Activated T-cell treated with anti-CD3 and anti-CD28 coated beads, Interleukin-2, amount 50 U/mL, for 72 hours (primary cell): ENCODE measurements at places on chromosomes 3 and 15. TPM values are rescaled to one million over a fixed set of nuclear protein-coding genes. Genes with fewer than 3 reads are reported as not detected.

GRCh38 chr3:99248130-99248529 lies 346.6 kb upstream of the DCBLD2 start:
- H3K4me3 ChIP-seq: no peak overlapping the region
- no peaks in the 10 kb centered on the region for H3K4me1 ChIP-seq
- DNase-seq: no peak
- H3K27me3 ChIP-seq: no peaks in the 10 kb centered on the region

GRCh38 chr3:15050405-15051092 lies 14.6 kb downstream of the MRPS25 start:
- peaks cover 52% of the 10 kb centered on the region for H3K4me1 ChIP-seq
- DNase-seq: no peak
- peak overlapping the region; percentile 10 for H3K27ac ChIP-seq
- no peak overlapping the region for H3K4me3 ChIP-seq

DNA sequence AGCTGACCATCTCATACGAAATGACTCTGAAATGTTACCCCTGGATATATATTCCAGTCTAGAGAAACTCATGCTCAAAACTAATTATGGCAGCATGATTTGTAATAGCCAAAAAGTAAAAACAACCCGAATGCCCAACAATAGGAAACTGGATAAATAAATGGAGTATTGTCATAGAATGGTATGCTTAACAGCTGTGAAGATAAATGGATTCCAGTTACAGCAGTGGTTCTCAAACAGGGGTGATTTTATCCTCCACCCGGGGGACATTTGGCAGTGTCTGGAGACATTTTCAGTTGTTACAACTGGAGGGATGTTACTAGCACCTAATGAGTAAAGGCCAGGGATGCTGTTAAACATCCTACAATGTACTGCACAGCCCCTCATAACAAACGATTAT lies 52.3 kb upstream of the PIAS1 start:
- H3K4me3 ChIP-seq: no peak overlapping the region
- no peaks in the 10 kb centered on the region for H3K36me3 ChIP-seq
- no peaks in the 10 kb centered on the region for H3K27me3 ChIP-seq
- no peaks in the 10 kb centered on the region for H3K4me1 ChIP-seq
- H3K27ac ChIP-seq: no peak overlapping the region

CLRN1 gene
- total RNA-seq: not detected

ANKUB1 gene
- total RNA-seq: not detected

TMEM108 gene
- total RNA-seq: not detected

- H3K27me3 ChIP-seq: no peaks in the 10 kb centered on the region
- no peaks in the 10 kb centered on the region for H3K36me3 ChIP-seq
- no peak overlapping the region for H3K27ac ChIP-seq
- no peak for DNase-seq
Measured at GRCh38 chr15:45919806-45920205, 285.0 kb downstream of the SQOR start.

- no peak overlapping the region for H3K4me3 ChIP-seq
- peaks cover 8% of the 10 kb centered on the region for H3K27me3 ChIP-seq
- H3K4me1 ChIP-seq: no peaks in the 10 kb centered on the region
- H3K36me3 ChIP-seq: no peaks in the 10 kb centered on the region
Measured at GRCh38 chr3:154224366-154224765, 99.9 kb downstream of the DHX36 start.

NDN gene
- total RNA-seq: 1.6 TPM

DNASE1L3 gene
- total RNA-seq: not detected

DNA sequence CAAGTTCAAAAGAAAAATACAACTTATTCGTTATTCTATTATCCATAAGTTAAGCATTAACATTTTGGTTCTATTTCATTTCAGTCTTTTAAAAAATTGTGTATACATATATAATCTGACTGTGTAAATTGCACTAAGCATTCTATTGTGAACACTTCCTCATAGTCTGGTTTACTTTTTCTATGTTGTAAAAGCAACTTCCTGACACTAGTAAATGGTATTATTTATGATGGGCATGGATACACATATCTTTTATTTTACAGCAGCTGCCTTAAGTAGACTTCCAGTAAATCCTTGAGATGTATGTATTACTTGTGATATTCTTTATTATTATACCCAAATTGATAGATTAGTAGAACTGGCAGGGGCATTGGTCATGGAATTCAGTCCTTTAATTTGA lies 58.2 kb downstream of the FNDC3B start:
- no peaks in the 10 kb centered on the region for H3K36me3 ChIP-seq
- H3K27ac ChIP-seq: no peak overlapping the region
- DNase-seq: no peak
- no peaks in the 10 kb centered on the region for H3K27me3 ChIP-seq

CFAP100 gene
- not detected for total RNA-seq

DNA sequence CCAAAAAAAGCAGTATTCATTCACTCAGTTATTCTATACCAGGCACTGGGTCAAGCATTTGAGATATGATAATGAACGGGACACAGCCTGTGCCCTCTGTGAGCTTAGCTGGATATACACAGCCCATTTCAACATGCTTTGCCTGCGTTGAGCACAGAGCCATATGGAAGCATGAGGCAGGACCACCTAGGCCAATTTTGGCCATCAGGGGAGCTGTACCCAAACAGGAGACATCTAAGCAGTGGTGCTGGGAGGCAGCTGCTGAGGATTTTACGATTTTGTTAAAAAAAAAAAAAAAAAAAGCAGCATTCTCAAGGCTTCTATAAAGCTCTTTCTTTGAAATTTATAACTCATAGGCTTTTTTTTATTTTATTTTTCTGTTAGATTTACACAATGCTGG lies 87.2 kb upstream of the SLC2A2 start:
- H3K36me3 ChIP-seq: peaks cover 7% of the 10 kb centered on the region
- no peaks in the 10 kb centered on the region for H3K4me1 ChIP-seq
- H3K27ac ChIP-seq: no peak overlapping the region
- no peak overlapping the region for H3K4me3 ChIP-seq
- DNase-seq: no peak

- no peak overlapping the region for H3K27ac ChIP-seq
- DNase-seq: no peak
- H3K4me3 ChIP-seq: no peak overlapping the region
- peaks cover 7% of the 10 kb centered on the region for H3K27me3 ChIP-seq
- peaks cover 5% of the 10 kb centered on the region for H3K4me1 ChIP-seq
Measured at GRCh38 chr3:37739579-37740290, 121.9 kb upstream of the CTDSPL start.

DNA sequence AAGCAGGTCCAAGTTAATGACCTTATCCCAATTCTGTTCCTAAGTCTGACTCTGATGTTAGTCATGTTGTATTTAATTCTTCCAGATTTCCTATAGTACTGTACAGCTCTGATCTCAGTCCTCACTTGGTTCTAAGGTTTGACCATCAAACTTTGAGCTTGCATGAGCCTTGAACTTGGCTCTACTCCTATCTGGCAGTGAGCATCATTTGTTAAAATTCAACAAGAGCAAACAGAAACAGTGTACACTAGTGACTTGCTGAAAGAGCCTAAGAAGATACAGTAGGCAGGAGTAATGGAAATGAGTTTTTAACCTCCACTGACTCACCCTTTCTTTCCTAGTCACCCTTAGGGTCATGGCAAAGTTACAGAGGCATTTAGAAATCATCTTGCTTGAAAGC lies 451.1 kb upstream of the TPRG1 start:
- no peak overlapping the region for H3K27ac ChIP-seq
- peaks cover 44% of the 10 kb centered on the region for H3K4me1 ChIP-seq
- H3K36me3 ChIP-seq: no peaks in the 10 kb centered on the region
- H3K27me3 ChIP-seq: peaks cover 21% of the 10 kb centered on the region
- H3K4me3 ChIP-seq: no peak overlapping the region

GRCh38 chr3:194596906-194597305 lies 36.3 kb downstream of the TMEM44 start:
- no peaks in the 10 kb centered on the region for H3K36me3 ChIP-seq
- no peak overlapping the region for H3K4me3 ChIP-seq
- H3K27ac ChIP-seq: no peak overlapping the region
- no peak for DNase-seq

DNA sequence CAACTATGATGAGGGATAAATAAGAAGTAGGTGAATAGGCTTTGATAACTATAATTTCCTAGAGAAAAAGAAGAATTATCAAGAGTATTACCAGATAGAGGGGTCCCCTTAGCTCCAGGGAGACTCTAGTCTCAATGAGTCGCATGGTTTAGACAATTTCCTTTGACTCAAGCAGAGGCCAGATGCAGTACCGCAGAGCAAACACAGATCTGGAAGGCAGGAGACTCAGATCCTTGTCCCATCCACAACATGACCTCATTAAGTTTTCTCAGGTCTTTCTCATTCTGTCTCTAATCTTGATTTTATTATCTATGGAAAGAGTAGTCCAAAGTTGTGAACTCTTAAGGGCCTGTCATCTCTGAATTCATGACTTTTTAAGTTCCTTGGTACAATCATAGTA lies 987.9 kb downstream of the NTRK3 start:
- H3K4me3 ChIP-seq: no peak overlapping the region

DNA sequence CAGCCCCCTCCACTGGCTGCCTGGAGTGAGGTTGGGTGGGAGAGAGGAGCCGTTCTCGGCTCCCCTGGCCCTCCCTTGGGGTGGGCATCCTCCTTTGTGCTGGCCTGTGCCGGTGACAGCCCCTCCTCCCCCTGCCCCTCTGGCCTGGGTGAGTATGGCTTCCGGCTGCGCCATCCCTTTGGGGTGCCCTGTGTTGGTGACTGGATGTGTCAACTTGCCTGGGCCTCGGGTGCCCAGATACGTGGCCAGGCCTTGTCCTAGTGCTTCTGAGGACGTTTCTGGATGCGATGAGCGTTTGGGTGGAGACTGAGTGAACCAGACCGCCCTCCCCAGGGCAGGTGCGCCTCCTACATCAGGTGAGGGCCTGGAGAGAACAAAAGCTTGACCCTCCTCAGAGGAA lies 59.7 kb downstream of the PLXNA1 start:
- H3K27me3 ChIP-seq: no peaks in the 10 kb centered on the region
- no peak overlapping the region for H3K27ac ChIP-seq
- H3K4me3 ChIP-seq: no peak overlapping the region
- DNase-seq: no peak
- no peaks in the 10 kb centered on the region for H3K36me3 ChIP-seq
- H3K4me1 ChIP-seq: no peaks in the 10 kb centered on the region
